ENCODE measurements at places on chromosomes 5 and 9.

- no peak for DNase-seq
Observed at GRCh38 chr5:140967226-140967893, 1.1 kb downstream of the PCDHAC2 start.

DNA sequence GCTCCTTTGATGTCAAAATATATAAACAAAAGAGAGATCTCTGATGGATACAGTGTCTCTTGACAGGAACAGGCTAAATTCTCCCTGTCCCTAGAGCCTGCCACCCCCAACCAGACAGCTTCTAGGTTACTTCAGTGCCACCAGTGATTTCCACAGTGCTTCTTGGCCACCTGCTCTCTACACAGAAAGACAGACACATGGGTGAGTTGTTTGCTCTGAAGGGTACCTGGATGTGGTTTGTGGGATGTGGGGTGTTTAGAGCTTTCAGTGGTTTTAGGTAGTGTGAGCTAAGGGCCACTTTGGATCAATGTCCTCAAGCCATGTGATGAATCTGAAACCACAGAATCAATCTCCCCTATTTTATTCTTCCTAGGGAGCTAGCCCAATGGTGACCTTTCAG, 125.4 kb downstream of the ANKRD18B start:
- no peak for DNase-seq

- no peak for DNase-seq
Observed at GRCh38 chr5:885529-885928, 7.1 kb downstream of the BRD9 start.

- DNase-seq: no peak
Observed at GRCh38 chr5:146137967-146138403, 32.6 kb upstream of the PLAC8L1 start.

GRCh38 chr9:112081918-112082729, 93.0 kb downstream of the SUSD1 start:
- no peak for DNase-seq

DNA sequence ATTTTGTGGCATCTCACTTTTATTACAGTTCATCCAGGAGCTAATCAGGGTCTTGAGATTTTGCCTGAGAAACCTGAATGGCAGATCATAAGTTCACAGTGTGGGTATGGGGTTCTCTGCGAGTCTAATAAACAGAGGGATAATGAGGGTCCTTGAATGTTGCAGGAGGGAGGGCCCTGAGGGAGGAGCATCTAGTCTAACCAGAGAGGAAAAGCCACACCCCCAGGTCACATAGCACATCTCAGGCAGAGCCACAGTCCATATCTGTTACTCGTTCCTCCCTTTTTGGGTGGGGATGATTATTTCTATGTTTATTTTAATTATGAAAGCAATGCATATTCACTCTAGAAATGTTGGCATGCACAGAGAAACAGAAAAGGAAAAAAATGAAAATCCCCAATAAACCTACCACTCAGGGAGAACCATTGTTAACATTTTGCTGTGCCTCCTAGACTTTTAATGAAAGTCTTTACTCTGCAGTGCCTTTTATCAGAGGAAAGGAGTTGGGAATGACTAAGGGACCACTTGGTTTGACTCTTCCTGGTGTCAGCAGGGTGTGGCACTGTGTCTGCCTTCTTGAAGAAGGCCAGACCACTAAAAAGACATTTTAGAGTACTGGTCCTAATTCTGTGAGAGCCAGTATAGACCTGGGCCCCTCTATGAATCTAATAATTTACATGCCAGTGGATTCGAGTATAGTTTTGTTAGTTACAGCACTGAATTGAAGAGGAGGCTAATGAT, 2.8 kb downstream of the GALNT12 start:
- DNase-seq: no peak
